ENCODE measurements at places on chromosomes 16 and 17.
A peak's percentile ranks its signal among the peaks of the same experiment; 100 is the strongest.

- peak; percentile 72 for DNase-seq
These were observed 43.5 kb downstream of the REXO5 start for GRCh38 chr16:20849589-20850390.

GRCh38 chr17:4522661-4523060 lies 24.0 kb downstream of the SPNS2 start:
- no peak for DNase-seq

GRCh38 chr16:50389900-50390299 lies 21.1 kb upstream of the BRD7 start:
- DNase-seq, result no peak

DNA sequence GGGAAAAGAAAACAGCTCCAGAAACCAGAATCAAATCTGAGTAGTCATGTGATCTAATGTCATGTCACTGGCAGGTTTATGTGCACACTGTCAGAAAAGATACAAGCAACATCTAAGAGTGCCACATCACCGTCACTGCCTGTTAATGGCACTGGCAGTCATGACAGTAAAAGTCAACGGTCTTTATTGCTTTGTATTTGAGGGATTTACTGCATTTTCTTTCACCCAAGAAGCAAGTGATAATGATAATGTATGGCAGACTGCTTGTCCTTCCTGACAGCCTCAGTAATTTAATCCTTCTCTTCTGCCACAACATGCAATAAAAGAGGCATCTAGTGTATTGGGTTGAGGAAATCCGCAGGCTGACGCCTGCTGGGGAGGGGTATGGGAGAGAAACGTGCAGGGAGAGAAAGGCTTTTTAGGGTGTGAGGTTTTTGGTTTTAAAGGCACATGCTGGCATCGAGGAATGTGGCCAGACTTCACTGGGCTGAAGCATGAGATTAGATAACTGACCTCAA lies 92.4 kb downstream of the RPGRIP1L start:
- DNase-seq, result no peak

GRCh38 chr17:28228986-28229729 lies 89.8 kb upstream of the TMEM97 start:
- DNase-seq, result no peak

DNA sequence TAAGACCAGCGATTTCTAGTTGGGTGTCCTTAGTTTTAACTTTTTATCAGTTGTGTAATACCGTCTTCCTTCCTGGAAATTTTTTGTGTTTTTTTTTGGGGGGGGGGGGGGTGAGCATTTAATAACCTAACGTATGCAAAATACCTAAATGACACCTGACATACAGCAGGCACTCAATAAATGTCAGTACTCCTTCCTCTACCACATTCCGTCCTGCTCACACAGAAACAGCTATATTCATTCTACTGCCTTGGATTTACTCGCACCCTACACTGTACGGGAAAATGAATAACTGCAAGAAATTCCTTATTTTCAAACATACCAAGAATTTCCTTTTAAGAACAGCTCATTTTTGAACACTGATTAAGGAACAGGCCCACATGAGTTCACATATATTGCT lies 5.3 kb downstream of the XYLT1 start:
- DNase-seq, result no peak

DNA sequence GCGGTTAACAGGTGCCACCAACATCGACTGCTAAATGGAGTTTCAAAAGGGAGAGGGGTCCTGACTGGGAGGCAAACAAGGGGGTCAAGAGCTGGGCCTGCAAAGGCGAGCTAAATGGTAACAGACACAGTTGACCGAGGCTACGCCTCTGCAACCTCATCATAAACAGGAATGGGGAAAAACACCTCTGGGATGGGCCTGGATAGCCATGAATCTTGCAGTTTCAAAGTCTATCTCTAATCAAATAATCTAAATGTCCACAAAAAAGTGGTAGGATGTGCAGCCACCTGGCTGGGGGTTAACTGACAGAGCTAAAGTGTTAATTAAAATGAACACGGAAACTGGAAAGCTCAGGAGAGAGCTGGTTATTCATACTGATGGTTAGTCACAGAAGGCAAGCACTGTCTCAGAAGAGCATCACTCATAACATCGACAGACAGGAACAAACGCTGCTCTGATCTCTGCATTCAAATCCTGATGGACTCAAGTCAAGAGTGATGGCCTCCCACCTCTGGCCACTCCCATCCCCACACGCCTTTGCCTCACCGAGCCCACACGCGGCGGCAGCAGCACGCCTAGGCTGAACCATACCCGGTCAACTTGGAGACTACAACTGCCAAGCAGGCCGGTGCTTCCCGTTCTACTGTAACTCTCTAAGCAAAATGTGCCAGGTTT lies 56.3 kb downstream of the CREBBP start:
- DNase-seq, result no peak

DNA sequence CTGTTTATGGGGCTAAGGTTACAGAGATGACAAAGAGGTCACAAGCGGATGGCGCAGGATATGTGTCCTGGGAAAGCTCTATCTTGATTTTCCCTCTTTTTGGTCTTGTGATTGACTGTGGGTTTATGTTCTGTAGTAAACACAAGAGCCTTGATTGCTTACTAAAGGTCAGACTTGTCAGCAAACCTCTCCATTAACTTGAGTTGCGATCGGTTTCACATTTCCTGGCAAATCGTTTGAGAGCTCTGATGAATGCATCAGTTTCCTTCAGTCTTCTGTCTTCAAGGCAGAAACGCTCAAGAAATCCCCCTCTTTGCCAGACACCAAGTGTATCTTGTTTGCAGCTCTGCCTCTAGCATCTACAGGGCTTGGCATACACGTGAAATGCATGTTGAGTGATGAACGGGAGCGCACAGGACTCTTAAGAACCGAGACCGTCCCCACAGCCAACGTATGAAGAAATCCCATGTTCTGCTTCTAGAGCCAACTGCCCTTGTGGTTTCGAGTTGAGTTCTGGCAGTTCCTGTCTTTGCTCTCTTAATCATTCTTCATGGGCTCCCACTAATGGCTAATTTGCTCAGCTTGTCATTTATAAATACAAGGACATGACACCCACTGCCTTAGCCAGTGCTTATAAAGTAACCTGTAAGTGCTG lies 143.3 kb downstream of the PITPNC1 start:
- DNase-seq, result peak; percentile 78

- no peak for DNase-seq
These were observed 132.1 kb downstream of the HS3ST4 start for GRCh38 chr16:25823891-25824290.

DNA sequence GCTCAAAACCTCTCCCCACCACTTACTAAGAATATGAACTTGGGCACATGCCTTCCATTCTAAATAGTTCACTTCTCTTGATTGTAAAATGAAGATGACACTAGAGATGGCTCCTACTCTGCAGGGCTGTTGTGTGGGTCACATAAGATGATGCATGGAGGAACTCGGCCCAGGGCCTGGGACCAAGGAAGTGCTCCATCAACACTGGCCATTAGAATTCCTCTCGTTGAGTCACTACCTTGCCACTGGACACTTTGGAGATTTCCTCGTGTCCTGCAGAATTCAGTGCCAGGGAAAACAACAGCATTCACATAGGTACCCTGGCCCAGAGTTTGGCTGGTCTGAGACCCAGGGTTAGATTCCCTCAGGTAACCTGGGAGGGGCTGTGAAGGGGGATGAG lies 18.6 kb downstream of the HNF1B start:
- DNase-seq, result no peak
